Dorsolateral prefrontal cortex (tissue), 122 donors: ENCODE measurements at places on chromosomes 7 and 10.

- no peak for DNase-seq
Measured at GRCh38 chr10:29794776-29795611, 160.2 kb upstream of the SVIL start.

DNA sequence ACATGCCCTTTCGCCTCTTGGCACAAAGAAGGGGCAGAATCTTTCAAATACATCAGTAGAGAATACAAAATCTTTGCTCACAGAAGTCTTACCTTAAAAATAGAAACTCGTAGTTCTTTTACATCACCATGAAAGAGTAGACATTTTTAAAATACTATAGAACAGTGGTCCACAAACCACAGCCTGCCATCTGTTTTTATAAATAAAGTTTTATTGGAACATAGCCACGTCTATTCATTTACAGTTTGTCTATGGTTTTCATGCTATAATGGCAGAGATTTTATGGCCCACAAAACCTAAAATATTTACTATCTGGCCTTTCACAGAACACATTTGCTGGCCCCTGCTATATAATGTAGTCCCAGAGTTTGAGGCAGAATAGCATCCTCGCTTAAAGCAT is 46.1 kb upstream of the CABCOCO1 start:
- DNase-seq = no peak

- DNase-seq = peak; percentile 68
Measured at GRCh38 chr7:76310102-76310957, 7.9 kb downstream of the HSPB1 start.

DNA sequence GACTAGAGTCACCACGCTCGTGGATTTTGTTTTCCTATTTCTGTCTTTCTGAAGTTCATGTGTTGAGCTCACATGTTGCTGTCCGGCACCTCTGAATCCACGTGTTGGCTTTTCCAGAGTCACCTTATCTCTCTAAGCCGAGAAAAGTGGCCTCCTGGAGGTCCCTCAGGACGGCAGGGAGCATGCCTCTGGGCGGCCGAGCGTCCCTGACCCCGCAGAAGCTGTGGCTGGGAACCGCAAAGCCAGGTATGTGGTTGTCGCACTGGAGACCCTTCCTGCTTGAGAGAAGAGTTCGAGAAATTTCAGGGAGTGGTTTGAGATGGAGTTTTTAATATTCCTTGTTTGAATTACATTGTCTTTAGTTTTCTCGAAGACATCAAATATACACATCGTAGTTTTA is 12.6 kb downstream of the IQCE start:
- no peak for DNase-seq
